Activated T-cell treated with anti-CD3 and anti-CD28 coated beads for 1 hour (primary cell): ENCODE measurements at places on chromosomes 5 and 9.

DNA sequence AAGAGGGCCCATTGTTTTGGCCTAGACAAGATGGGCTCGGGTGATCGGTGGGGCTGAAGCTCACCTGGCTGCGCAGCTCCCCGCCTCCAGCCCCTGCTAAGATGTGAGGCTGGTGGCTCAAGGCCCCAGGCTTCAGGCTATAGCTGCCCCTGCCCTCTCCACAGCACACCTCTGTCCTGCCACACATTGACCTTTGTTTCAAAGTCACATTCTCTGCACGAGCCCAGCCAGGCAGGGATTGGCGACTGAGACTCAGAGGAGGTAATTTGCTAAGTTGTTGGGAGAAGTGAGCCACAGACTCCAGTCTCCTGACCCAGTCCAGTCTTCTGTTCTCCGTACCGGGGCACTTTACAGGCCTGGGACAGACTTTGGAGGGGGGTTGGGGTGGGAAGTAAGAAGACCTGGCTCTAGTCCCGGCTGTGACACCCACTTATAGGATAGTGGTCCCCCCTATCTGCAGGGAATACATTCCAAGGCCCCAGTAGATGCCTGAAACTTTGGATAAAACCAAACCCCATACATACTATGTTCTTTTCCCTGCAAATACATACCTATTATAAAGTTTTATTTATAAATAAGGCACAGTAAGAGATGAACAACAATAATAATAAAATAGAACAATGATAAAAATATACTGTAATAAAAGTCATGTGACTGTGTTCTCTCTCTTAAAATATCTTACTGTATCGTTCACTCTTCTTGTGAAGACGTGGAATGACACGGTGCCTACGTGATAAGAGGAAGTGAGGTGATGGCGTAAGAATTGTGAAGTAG is 13.3 kb downstream of the PDGFRB start:
- no peak for DNase-seq

- no peak for DNase-seq
These were observed 182.8 kb upstream of the TARS1 start for GRCh38 chr5:33257807-33258429.

GRCh38 chr9:95585824-95586223 is 69.1 kb upstream of the PTCH1 start:
- DNase-seq, result no peak

- DNase-seq, result no peak
These were observed 463.1 kb downstream of the NR2F1-AS1 start for GRCh38 chr5:93117751-93118531.

DNA sequence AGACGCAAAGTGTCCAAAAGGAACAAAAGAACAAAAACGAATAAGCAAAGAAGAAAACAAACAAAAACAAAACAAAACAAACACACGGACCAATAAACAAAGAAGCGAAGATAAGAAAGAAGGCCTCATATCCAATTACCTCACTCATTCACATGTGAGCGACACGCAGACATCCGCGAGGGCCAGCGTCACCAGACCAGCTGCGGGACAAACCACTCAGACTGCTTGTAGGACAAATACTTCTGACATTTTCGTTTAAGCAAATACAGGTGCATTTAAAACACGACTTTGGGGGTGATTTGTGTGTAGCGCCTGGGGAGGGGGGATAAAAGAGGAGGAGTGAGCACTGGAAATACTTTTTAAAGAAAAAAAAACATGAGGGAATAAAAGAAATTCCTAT is 28.3 kb upstream of the WWC1 start:
- DNase-seq, result no peak

DNA sequence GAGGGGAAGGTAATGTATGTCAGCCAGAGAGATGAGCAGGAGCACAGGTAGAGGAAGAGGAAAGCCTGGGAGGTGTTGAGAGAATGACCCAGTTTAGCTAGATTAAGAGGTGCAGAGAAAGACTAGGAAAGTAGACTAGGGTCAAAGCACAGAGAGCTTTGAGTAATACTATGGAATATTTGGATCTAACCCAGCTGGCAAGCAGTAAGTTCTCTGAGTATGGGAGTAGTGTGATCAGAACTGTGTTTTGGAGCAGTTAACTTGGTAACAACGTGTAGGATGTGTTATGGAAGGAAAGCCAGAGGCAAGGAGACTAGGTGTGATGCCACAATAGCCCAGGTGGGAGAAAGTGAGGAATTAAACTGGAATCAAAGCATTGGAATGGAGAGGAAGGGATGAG is 84.9 kb upstream of the PTGER4 start:
- no peak for DNase-seq

- DNase-seq, result no peak
These were observed 53.7 kb upstream of the VLDLR start for GRCh38 chr9:2567922-2568321.

DNA sequence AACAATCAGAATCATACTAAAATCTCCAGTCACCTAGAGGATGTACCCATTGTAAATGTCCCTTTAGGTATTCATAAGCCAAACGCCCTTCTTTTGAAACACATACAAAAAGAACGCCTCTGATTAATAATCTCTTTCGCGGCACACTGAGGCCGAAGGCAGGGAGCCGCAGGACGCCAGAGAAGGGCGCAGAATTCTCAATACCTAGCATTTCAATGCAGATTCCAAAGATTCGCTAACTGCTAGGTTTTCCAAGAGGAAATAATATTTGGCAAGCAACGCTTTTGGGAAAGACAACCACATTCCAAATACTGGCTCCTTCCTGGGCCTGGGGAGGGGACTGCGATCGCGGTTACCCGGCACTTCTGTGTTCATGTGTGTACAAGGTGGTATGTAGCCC is 203.3 kb downstream of the MEF2C start:
- no peak for DNase-seq

GRCh38 chr5:141825791-141826560 is 52.2 kb downstream of the PCDH1 start:
- no peak for DNase-seq
